Glomerular endothelial cell (primary cell): ENCODE measurements at places on chromosomes 6 and 20.
A peak's percentile ranks its signal among the peaks of the same experiment; 100 is the strongest.

- DNase-seq, result no peak
Measured at GRCh38 chr20:58469616-58470015, 45.6 kb downstream of the APCDD1L start.

- no peak for DNase-seq
Measured at GRCh38 chr6:48471326-48471725, 360.3 kb upstream of the PTCHD4 start.

DNA sequence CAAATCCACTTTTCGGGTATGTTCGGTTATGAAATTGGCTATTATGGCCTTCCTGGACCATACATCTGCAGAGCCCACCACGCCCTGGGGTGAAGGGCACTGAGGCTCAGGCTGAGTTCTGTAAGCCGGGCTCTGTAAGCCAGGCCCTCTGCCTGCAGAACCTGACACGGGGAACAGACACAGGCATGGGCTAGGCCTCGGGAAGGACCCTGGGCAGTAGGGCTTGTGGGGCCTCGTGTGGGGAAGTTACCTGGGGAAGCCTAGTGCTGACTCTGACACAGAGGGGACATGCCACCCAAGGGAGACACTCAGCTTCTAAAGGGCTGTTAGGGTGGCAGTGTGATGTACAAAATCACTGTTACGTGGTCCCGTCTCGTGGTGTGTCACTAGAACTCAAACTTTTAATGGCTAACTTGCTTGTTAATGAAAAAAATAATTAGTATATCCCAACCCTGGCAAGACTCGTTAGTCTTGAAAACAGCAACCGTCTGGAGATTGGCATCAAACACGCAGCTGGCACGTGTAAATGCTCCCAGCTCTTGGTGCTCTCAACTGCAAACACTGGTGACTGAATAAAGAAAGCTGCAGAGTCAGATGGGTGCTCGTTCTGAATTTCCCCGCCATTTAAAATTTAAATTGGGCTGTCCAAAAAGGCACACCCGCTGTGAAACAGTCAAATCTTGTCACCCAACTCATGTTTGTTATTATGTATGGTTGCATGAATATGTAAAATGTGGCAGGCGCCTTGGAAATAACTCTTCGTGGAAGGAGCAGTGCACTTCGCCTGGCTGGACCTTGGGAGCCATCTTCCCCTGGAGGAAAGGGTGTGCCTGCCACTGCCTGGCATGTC lies 23.6 kb upstream of the TCFL5 start:
- DNase-seq, result no peak

DNA sequence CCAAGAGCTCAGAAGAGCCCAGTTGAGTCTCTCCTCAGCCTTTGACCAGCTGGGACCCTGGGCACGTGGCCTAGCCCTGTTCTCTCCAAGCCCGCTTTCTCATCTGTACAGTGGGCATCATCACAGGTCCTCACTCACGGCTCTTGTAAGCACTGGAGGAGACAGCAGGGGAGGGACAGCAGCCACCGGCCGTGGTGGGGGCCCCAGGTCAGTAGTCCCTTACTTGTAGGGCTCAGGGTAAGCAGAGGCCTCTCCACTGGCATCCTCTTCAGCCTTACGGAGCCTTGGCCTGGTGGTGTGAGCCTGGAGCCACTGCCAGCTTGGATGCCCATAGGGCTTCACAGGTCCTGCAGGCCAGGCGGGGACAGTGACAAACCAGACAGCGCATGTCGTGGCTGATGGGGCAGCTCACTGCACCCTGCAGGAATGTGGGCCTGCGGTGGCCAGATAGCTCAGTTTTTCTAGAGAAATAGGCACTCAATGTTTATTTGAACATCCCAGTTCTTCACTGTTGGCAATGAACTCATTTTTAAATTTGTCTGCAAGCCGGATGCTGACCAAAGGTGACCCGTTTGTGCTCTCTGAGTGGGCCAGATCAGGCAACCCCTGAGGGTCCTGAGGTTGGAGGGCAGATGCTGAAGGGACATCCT lies 65.1 kb downstream of the ADNP start:
- no peak for DNase-seq

GRCh38 chr6:133275213-133275612 lies 34.1 kb downstream of the EYA4 start:
- DNase-seq, result no peak

GRCh38 chr6:90351696-90352095 lies 55.1 kb upstream of the BACH2 start:
- DNase-seq, result no peak

GRCh38 chr6:83546636-83547035 lies 34.3 kb downstream of the PRSS35 start:
- no peak for DNase-seq

GRCh38 chr6:28399350-28400121 lies at the start of gene ZSCAN12:
Gene ZSCAN12, minus strand, starts transcription at chr6:28399747. Its CDS starts 1,342 bp downstream, at chr6:28398405.
- DNase-seq, result peak; percentile 44

- DNase-seq, result no peak
Measured at GRCh38 chr20:36865861-36866149, 10.1 kb upstream of the TLDC2 start.

DNA sequence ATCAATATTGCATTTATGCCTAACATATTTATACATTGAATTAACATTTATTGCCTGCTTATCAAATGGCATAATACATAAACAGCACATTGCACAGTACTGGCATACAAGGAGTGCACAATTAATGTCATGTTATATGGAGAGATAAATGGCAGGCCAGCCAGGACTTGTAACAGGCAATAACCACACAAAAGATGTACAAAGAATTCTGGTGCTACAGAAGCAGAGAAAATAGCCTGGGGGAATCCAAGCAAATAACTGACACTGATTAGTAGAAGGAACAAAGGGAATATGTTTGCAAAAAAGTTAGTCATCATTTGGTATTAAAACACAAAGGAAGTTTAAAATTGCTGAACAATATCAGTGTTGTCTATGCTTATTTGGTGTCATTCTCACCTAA lies 27.3 kb downstream of the COL21A1 start:
- no peak for DNase-seq

- no peak for DNase-seq
Measured at GRCh38 chr6:89986650-89987074, 92.4 kb downstream of the GJA10 start.

- no peak for DNase-seq
Measured at GRCh38 chr20:58155148-58155925, 73.1 kb downstream of the ANKRD60 start.

GRCh38 chr20:45153147-45153546 lies 21.6 kb upstream of the PI3 start:
- no peak for DNase-seq
